ENCODE measurements at places on chromosomes 7 and 10. TPM values are rescaled to one million over a fixed set of nuclear protein-coding genes. Genes with fewer than 3 reads are reported as not detected.

DNA sequence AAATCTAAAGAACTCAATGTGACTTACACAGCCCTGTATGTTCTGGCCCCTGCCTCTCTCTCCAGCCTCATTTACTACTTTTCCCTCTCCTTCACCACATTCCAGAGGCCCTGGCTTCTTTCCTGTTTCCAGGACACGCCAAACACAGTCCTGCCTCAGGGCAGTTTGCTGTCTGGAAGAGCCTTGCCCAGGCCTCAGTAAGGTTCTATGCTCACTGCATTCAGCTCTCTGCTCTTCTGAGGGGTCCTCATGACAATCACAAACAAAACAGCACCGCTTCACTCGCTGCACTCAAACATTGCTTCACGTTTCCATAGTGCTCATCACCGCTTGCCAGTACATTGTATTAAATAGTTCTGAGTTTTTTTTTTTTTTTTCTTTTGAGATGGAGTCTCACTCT is 35.1 kb upstream of the GARS1 start:
- no peak overlapping the region for H3K4me3 ChIP-seq
- H3K4me1 ChIP-seq: no peaks in the 10 kb centered on the region
- H3K27me3 ChIP-seq: no peaks in the 10 kb centered on the region
- DNase-seq: no peak
- no peak overlapping the region for H3K27ac ChIP-seq

TLL2 gene
- not detected for total RNA-seq

GRID2IP gene
- total RNA-seq: 0.12 TPM

PTF1A gene
- total RNA-seq: not detected

CTAGE4 gene
- 0.75 TPM for total RNA-seq
